ENCODE measurements at places on chromosomes 12 and 14.

- no peak for DNase-seq
These were observed 37.4 kb upstream of the HIGD1C start for GRCh38 chr12:50914872-50915484.

DNA sequence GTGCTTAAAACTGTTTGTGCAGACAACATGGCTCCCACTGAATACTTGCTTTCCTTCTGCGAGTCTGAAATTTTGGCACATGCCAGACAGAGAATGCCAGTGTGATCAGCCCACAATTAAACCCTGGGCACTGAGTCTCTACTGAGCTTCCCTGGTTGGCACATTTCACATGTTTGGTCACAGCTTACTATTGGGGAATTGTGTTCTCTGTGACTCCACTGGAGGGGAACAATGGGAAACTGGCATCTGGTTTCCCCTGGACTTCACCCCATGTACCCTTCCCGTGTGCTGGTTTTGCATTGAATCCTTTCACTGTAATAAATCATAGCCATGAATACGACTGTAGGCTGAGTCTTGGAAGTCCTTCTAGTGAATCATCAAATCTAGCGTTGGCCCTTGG, 64.9 kb downstream of the EFCAB11 start:
- no peak for DNase-seq

GRCh38 chr14:58707949-58708348, 70.2 kb downstream of the DACT1 start:
- no peak for DNase-seq

DNA sequence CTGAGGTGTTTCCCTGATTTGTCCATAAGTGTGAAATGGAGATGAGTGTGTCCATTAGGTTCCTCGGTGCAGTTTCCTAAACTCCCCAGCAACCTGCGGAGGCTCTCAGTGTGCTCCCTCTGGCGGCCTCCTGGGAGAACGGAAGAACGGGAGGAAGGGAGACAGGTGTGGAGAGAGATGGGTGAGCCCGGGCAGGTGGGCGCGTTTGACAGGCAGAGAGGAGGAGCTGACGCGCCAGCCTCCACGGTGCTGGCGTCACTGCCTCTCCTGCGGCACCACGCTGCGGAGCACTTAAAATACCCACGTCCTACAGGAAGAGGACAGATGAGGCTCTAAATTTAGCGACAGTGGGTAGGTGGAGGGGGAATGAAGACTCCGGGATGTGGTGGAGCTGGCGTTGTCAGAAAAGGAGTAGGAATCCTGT, 26.8 kb upstream of the PEX5 start:
- DNase-seq, result no peak

GRCh38 chr12:94495445-94496115, 35.9 kb upstream of the CEP83 start:
- DNase-seq, result no peak

DNA sequence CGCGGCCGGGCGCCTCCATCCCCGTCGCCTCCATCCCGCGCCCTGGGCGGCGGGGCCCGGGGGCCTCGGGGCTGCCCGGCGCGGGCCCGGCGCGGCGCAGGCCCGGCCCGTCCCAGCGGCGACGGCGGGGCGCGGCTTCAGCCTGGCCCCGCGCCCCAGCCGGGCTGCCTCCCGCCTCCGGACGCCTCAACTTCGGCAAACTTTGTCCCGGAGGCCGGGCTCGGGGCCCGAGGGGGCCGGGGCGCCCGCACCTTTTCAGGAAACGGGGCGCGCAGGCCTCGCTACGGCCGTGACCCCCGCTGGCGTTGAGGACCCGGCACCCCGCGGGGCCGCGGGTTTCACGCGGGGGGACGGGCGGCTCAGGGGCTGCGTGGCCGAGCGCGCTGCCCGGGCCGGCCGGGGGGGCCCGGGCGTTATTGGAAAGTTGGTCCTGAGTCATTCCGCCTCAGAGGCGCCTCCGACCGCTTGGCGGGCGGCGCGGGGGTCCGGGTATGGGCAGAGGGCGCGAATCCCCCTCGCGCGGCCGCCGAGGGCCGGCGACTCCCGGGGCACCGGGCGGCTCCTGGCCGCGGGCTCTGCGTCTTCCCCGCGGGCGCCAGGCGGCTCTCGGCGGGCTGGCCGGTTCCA, 575 bp downstream of the TRAF3 start:
- DNase-seq, result no peak

GRCh38 chr14:49553106-49553505, 33.1 kb downstream of the RPS29 start:
- no peak for DNase-seq

DNA sequence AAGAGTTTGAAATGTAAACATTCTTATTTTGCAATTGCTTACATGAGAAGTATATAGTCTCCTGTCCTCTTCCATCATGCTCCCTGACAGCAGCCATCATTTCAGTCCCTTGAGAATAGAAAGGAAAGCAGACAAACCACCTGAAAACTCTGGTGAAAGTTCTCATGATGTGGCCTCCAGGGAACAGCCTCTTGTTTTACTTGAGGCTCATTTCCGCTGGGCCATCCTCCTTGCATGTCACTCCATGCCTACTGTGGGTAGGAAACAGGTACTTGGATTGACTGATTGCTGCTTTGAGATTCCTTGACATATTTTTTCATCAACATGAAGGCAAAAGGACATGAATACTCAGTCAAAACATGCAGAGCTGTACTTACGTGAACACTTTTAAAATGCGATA, 6.0 kb downstream of the SYT1 start:
- no peak for DNase-seq

GRCh38 chr14:91380610-91381371, 36.8 kb downstream of the CCDC88C start:
- DNase-seq, result no peak

GRCh38 chr12:16763901-16764300, 157.9 kb upstream of the LMO3 start:
- no peak for DNase-seq

DNA sequence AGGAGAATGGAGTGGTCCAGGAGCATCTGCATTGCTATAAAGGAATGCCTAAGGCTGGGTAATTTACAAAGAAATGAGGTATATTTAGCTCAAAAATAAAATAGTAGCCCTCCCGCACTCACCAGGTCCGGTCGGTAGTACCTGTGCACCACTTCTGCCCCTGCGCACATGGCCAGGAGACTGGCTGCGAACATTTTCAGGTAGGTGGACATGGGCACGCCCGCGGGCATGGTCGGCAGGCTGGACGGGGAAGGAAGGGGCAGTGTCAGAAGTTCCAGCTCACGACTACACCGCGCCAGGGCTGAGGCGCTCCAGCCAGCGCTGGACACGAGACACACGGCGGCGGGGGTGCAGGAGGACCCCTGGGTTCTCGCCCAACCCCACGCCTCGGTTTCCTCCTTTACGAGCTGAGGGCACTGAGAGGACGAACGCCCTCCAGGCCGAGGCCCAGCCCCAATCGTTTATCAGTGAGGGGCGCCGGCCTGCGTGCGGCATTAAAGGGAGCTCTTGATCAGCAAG, 9.1 kb upstream of the TDG start:
- no peak for DNase-seq

DNA sequence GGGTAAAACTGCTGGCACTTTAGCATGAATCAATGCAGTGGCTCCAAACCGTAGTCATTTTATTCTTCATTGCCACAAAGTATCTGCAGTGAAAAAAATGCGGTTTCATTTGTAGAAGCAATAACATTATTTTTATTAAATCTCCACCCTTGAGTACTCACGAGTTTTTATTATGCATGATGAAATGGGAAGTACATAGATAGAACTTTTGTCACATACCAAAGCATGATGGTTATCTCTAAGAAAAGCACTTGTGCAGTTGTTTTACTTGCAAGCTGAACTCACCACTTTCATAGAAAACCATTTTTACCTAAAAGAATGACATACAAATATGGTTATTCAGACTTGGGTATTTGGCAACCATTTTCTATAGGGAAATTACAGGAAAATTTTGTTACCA, 90.3 kb downstream of the PELI2 start:
- no peak for DNase-seq

GRCh38 chr12:106492857-106493256, 89.9 kb upstream of the RFX4 start:
- DNase-seq, result no peak

DNA sequence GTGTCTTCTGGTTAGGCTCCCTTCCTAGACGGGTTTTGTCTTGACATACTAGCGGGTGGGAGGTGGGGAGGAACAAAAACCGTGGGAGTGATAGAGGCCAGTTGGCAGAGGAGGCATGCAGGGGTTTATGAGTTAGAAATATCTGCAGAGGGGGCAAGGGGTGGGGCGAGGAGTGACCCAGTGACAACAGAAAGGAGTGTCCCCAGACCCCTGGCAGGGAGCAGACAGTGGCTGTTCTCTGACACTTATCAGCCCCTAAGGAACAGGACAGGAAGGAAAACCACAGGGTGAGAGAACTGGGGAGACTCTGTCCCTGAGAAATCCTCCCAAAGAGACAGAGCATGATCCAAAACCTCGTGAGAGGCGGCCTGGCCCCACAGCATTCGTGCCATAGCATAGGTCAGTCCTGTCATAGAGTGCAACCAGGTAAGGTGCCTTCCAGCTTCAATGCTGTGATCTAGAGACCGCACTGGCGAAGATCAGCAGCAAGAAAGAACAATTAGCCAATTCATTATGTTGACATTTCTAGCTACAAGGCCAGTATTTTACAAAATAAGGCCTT, 141.4 kb downstream of the CRADD start:
- no peak for DNase-seq

DNA sequence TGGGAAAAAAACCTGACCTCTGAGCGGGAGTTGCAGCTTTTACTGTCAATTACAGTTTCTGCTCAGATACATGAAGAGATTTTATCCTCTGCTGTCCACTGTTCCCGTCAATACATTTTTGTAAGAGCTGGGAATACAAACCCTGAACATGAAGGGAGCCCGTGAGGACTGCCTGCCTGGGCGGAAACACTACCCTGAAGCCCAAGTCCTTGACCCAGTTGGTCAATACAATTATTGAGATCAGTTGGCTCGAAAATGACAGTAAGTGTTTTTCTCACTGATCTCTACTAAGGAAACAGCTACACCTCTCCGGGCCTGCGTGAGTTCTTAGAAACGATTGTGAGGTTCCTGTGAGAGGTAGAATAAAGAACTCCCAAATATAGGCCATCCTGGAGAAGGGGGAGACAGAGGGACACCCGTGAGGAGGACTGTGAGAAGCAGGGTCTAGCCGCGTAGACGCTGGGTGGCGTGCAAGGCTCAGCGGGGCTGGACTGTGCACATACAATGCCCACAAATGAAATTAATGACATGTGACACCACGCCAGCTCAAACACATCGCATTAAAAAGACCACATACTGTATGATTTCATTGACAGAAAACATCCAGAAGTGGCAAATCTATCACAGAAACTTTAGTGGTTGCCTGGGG, 509.5 kb downstream of the TMEM132D start:
- no peak for DNase-seq

DNA sequence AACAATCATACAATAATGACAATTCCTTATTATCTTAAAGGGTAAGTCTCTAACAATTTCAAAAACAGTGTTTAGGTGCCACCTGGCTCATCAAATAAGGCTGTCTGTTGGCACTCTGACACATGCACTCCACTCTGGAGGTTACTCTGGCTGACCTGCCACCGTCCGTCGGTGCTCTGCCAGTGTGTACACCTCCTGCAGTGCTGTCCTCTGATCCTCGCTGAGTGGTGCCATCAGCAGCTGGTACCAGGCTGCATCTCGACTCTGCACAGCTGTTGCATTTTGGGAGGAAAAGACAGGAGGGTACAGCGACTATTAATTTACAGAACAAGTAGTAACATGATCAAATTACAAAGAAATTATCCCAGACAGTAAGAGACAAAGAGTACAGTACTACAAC, 63.9 kb downstream of the IPO8 start:
- no peak for DNase-seq

GRCh38 chr12:129607756-129608155, 296.1 kb downstream of the TMEM132D start:
- no peak for DNase-seq

GRCh38 chr12:83214185-83214584, 527.5 kb downstream of the TMTC2 start:
- DNase-seq, result no peak

- DNase-seq, result no peak
These were observed 25.7 kb downstream of the RAB21 start for GRCh38 chr12:71780237-71780822.

DNA sequence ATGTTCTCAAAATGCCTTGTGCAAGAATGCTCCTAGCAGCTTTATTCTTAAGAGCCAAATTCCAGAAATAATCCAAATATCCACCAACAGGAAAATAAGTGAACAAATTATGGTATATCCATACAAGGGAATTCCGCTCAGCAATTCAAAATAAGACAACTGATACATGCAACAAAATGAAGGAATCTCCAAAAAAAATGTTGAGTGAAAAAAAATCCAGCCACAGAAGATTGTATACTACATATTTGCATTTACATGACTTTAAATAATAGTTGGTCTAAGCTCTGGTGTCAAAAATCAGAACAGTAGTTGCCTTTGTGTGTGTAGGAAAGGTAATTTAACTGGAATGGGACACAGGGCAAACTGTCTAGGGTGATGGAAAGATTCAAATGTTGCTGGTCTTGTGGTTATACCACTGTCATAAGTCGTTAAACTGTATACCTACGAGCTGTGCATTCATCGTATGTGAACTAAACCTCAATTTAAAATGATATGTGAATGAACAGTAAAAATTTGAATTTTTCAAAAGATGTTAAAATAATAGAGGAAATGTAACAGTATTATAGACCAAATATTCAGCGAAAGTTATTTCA, 3.2 kb downstream of the CD69 start:
- DNase-seq, result no peak

DNA sequence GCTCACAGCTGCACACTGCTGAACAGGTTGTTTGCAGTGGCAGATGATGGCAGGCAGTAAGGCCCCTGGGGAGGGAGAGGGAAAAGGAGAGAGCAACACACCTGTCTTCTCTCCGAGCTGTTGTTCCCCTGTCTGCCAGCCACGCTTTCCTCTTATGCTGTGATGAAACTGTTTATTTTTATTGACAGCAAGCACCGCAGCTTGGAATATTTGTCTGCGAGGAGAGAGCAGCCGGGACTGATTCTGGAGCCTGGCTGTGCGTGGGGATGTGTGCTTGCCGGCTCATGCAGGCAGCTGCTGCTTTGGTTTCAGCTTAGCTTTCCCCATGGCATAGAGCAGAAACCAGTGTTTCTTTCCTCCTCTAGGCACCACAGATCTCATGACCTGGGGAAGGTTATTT, 58.7 kb upstream of the KCNA5 start:
- DNase-seq, result no peak

DNA sequence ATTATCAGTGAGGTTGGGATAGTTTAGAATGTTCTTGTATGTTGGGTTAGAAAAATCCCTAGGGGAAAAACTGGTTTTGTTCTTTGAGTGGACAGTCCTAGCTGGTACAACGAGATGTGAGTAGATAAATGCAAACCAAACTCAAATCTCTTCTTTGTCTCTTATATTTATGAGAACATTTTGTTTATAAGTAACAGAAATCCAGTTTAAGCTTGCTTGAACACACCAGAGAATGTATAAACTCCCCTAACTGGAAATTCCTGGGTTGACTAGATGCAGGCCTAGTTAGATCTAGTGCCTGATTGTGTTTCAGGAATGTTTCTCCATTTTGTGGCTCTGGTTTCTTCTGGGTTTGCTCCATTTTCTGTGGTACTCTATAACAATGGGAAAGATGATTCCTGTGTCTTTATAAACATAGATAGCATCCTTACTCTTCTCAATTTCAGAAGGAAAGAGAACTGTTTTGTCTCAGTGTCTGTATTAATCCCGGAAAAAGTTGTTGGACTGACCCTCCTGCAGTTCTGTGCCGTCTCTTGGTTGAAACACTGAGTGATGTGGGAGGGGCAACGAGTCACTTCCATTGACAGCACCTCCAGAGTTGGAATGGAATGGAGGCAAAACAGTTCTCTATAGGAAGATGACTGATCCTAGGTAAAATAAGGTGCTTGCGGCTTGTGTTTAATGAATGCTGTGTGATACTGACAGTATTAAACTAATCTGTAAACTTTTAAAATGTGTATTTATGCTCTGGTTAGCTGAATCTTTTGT, 244.8 kb downstream of the TMTC2 start:
- DNase-seq, result no peak
